ENCODE measurements at places on chromosomes 16 and 17.

DNA sequence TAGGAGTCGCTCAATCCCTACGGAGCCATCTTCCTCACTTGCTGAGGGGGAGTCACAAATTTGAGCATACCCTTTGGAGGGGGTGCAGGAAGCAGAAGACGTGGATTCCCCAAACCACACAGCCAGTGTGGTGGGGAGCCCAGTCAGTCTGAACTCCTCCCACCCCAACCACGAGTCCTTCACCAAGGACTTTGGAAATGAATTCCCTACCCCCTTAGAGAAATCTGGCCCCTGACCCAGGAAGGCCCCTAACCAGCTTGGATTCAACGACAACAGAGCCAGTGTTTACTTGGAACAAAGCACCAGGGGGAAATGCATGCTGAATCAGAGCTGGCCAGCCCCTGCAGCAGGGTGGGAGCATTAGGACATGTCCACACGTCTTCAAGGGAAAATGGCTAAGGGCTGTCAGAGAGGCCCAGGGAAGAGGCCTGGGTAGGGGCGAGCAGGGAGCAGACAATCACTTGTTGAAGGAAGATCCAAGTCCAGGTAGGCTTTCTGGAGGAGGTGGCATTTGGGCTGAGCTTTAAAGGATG lies 5.5 kb upstream of the TMEM92 start:
- no peak for DNase-seq

DNA sequence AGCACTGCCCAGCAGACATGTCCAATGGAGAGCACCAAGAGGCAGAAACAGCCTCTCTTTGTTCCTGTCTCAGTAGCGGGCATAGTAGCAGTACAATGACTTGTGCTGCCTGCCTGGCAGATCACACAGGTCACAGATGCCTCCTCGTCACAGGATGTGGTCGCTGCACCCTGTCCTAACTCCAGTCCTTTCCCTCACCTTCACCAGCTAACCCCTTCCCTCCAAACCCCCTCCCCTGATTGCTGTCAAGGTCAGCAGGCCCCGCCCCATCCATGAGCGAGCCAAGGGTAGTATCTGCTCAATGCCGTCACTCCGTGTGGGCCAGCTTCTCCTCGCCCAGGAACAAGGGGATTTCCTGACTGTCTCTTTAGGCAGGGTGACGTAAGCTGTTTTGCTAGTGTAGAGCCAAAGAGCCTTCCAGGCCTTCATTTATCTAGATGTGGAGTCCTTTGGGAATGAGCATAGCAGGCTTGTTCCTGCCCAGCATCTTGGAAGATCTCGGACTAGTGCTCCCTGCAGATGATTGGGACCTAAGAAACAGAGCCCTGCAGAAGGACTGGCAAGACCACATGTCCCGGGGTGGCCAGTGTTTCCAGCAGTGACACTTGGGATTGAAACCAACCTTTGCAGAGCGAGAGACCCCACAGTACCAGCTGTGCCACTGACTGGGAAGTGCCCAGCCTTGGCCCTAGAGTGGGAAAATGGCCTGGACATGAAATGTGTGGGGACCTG lies 75.9 kb upstream of the TNRC6C start:
- DNase-seq = peak; percentile 94

DNA sequence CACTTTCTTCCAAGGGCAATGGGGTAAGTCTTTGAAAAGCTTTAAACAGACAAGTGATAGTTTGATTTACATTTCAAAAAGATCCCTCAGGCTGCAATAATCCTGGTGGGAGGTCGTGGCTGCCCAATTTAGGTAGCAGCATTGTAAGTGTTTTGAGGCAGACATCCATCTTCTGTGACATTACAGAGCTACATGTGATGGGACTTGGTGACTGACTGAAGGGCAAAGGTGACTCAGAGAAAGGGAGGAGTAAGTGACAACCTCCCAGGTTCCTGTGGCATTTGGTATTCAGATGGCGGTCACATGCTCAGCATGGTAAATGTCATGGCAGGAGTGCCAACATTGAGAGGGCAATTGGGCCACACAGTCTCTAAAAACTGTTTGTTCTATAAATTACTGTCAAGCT lies 26.5 kb downstream of the STAT3 start:
- peak; percentile 42 for DNase-seq

DNA sequence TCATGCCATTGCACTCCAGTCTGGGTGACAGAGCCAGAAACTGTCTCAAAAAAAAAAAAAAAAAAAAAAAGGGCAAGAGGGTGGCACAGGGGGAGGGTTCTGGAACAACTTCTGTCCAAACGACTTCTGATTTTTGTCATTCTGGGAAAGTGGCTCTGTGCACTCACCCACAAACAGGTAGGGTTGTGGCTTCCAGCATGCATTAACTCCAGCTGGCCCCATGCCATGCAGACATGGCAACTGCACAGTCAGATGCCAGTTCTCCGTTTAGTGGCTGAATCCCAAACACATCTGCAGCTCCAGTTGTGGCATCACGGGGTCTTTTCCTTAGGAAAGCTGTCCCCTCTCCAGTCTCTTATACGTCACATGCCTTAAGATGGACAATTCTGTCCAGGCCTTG lies 30.3 kb downstream of the B4GALNT2 start:
- no peak for DNase-seq

GRCh38 chr17:14298221-14298946 lies 2.5 kb upstream of the HS3ST3B1 start:
- DNase-seq = no peak

DNA sequence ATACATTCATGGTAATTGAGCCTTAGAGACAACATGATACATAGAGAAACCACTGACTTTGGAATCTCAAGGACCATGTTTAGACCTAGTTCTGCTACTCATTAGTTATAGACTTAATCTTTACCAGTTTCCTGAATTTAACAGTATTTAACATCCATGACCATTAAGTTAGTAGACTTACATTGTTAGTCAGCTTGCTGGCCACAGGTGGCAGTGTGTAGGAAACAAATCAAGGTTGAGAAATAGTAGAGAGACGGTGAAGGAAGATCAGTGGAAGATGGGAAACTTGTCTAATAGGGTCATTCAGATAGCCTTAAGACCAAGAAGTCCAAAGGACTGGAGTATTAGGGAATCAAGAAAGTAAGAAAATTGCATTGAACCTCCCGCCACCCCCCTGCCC lies 31.0 kb downstream of the OMG start:
- DNase-seq = peak; percentile 33

Measured in CD4-positive, alpha-beta T cell treated with Interleukin-10 for 1 hour (primary cell).